ENCODE measurements at places on chromosomes 16 and 17.
A peak's percentile ranks its signal among the peaks of the same experiment; 100 is the strongest.

DNA sequence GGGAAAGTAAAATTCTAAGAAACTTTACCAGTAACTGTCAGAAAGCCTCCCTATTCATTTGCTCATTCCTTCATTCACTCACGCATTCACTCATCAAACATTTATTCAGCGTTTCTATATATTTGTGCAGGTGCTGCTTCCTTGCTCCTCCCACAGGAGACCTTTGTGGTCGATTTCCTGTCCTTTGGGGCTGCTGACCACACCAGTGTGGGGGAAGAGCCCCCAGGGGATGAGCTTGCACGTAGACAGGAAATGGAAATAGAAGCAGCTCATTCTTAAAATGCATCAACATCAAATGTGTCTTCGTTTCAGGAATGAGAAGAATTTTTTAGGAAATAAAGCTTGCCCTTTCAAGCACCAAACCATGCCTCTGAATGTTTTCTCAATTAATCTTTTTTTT is 9.6 kb downstream of the PIK3R6 start:
- DNase-seq = no peak

DNA sequence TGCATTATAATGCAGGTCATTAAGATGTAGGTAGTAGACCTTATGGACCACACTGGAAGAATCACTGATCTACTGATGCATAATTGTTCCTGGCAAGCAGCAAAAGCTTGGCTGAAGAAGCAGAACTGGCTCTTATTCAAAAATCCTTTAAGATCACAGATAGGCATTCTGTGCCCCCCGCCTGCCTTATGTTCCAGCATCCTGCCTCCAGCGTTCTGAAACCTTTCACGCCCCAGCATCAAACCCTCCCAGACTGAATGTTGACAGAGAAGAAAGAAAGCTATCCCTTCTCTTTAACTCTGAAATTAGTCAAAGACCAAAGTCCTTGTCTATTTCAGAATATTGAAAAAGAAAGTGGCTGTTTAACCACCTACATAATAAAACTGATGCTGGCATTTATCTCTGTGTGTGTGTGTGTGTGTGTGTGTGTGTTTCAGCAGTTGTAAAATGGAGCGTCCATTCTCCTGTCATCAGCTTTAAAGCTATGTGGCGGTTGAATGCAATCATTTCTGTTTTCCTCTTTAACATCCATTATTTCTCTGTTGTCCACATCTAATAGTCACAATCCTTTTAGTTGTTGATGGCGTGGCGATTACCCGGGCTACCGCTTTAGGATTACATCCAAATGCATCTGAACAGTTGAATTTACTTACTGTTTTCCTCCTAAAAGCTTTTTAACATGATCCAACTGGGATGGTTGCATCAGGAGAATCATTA is 350.4 kb downstream of the HS3ST4 start:
- DNase-seq = no peak

DNA sequence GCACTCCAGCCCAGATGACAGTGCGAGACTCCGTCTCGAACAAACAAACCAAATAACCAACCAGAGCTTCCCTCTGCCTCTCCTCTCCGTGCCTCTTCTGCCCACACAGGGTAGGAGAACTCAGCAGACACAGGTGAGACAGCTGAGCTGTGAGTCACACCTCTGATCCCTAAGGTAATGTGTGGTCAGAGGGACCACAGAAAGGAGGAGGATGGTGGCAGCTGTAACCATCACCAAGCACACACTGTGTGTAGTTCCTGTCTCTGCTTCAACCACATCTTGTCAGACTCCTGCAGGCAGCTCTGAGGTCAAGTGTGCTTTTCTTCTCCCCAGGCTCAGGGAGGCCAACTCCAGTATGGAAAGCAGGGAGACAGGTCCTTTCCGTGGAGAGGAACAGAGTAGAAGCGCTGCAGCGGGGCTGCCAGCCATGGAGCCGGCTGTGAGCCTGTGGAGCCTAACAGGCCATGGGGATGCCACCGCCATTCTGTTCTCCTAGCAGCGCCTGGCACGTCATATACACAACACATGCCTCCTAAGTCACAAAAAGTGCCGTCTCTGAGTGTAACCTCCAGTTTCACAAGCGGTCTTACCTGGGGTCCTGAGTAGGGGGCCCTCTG is 7.1 kb downstream of the NUDT16L1 start:
- no peak for DNase-seq

DNA sequence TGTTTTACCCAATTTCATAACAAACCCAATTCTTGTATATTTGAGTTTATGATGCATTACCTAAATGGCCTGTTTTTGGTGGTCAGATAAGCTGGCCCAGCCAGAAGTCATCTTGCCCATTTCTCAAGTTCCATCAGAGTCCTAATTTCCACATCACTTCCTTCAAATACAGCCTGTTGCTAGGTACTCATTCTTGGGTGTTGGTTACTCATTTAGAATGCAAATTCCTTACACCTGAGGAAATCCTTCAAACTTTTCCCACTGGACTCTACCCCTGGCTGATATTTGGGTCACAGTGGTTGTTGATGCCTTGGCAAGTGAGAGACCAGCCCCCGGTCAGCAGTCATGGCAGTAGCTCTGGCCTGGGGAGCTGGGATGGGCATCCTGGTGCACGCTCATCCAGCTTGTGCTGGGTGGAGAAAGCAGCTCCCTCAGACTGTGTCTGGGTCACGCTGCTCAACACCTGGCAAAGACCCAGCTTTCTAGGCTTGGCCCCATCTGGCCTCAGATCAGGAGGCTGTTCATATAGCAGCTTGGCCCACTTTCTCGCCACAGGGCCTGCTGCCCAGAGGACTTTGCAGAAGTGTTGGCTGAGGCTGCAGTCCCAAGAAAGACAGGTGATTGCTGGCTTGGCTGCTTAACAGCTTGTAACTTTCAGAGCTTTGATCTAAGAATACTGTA is 25.8 kb downstream of the WSB1 start:
- no peak for DNase-seq

DNA sequence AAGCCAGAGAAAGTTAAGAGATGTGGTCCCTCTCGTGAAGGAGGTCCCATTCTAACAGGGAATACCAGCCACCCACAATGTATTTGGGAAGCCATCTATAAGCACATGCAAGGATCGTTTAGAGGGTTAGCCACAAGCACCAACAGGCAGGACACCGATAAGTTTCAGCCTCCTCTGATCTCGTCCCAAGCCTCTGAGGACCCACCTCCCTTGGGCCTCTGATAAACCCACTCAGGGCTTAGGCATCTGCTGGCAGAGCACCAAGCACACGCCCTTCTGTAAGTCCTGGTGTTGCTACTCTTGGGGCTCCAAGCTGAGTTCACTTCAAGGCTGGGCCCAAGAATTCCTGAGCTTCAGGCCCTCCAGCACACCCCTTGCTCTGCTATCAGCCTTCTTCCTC is 5.4 kb upstream of the PNPO start:
- no peak for DNase-seq

DNA sequence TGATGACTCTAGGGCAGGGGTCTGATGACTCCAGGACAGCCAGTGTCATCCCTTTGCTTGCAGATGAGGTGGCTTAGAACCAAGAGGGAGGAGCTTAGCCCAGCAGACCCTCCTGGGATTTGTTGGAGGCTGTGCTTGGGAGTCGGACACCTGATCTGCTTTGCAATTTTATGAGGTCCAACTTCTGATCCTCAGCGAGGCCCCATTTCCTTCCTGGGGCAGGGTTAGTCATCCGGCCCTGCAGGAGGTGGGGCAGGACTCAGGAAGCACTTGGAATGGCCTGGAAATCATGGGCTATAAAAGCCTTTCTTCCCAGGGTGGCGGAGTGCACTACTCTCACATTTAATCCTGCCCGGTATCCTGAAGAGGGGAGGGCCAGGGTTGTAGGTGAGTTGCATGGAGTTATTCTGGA is 168.5 kb downstream of the MSI2 start:
- no peak for DNase-seq

DNA sequence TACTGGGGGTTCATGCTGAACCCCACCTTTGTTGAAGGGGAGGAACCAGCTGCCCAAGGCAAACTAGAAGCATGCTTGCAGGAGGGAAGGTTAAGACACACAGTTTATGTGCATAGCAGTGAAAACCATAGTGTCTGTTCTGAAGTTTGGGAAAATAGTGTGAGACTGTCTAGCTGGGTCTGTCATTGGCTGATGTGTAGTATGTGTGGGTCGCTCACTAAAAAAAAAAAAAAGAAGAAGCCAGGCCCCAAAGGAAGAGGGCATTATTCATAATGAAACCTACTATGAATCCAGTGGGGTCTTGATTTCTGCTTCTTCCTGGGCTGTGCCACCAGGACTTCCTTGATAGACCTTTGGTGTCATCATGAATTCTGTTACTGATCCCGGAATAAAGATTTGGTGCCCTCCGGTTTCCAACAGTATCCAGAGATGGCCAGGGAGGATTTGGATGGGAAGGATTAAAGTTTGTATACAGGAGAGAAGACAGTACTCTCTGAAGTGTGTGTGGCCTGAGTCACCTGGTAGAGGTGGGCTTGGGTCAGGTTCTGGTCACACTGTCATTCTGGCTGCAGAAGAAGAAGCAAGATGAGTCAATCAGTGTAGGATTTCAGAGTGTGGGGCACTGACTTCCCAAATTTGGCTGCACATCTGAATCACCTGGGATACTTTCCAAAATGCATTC is 220.3 kb downstream of the PRKCA start:
- DNase-seq = no peak

GRCh38 chr17:79988185-79988971 is 47.3 kb downstream of the TBC1D16 start:
- DNase-seq = no peak

DNA sequence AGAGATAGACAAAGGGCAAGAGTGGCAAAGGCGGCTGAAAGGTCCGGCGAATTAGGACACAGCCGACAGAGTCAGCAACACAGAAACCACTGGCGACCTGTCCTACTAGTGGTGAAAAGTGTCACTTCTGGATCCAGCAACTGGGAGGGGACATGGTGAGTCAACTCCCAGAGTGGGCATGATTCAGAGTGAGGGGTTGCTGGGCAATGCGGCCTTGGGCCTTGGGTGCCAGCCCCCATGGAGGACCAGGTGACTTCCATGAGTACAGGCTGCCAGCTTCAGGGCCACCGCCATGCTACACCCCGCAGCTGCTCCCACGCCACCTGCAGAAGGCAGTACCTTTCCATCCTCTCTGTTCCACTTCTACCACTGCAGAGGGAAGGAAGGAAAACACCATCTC is 110.6 kb downstream of the ZFHX3 start:
- DNase-seq = no peak

GRCh38 chr16:50478773-50479149 is 69.4 kb upstream of the NKD1 start:
- DNase-seq = no peak

- no peak for DNase-seq
Observed at GRCh38 chr16:68190081-68190480, 45.8 kb downstream of the ESRP2 start.

DNA sequence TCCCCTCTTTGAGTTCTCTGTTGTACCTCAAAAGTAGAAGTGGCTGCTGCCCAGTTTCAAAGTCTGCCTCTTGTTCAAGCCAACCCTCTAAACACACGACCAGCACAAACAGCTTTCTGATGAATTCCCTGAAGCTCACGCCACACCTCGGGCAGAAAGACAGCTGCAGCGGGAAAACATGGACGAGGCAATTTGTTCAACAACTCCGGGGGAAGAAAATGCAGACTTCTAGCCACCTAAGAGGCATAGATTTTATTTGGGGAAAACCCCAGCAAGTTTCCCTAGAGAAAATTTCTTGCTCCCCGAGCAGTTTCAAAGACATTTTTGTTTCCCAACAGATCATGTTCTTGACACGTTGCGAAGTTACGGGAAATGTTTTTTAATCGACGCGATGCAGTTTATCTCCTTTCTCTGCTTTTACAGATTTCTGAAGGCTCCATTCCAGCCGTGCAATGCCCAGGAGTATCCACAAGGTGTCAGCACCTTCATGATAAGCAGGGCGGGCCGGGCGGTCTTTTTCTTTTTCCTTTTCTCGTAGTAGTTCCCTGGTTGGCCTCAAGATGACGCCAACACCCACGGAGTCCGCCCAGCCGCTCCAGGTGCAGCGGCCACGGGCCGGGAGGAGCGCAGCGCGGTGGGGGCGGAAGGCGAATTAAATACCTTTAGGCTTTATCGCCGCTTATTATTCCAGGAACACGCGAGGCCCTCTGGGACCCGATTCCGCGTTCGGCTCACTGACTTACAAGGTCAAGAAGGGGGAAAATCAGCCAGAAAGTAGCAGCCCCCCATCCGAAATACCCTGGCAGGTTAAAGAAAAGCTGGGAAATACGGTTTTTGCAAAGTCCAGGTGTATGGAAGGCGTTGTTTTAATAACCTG is 2.9 kb upstream of the FOXC2 start:
- peak; percentile 89 for DNase-seq

DNA sequence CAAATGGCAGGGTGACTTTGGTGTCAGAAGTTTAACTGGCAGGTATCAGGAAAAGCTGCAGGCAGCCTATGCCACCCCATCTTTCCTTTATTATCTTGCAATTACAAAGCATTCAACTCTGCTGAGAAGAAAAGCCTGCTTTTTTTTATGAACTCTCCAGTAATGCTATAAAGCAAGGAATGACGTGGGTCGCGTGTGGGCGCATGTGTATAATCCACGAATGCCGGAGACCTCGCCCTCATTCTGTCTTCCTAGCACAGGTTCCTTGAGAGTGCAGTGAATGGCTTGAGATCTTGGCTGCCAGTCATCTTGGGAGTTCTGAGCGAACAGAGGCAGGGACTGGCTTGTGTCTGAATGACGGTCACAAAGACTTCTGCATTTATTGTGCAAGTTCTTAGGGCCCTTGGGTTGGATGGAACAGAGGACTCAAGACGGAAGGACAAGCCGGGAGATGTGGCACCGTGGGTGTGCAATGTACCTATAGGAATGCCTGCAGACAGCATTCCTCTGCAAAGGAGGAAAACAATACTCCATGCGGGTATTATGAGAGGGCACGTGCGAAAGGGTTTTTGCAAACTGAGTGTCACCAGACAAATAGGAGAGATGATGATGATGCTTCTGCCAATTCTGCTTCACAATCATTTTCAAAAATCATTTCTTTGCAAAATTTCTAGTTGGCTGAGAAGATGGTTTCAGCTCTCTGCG is 96.1 kb upstream of the ELAC2 start:
- no peak for DNase-seq

DNA sequence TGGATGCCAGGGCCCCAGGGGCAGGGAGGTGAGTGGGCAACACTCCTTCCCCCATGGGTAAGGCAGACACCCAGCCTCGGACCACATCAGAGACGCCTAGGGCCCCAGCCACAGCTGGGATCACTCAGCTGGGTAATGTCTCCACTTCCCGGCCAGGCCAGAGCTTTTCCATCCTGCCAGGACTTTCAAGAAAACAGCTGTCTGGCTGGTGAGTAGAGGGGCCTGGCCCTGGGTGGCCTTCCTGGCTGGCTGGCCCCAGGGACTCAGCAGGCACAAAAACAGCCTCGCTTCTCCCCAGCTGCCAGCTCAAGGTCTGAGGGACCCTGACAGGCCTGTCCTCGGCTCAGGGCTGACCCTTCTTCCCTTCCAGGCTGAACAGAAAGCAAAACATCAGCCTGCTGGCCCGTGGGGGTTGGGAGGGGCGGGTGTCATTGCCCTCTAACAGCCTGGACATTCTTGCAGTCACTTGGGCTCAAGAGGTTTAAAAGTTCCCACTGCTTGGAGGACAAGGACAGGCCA is 45.3 kb upstream of the JPH3 start:
- no peak for DNase-seq

GRCh38 chr17:18108401-18109312 is at the start of gene MYO15A:
Gene MYO15A, plus strand, starts transcription at chr17:18108756. Its CDS starts 10,045 bp downstream, at chr17:18118801.
- DNase-seq = peak; percentile 35

All from glutamatergic neuron (in vitro differentiated cells).